Epithelial cell of proximal tubule (primary cell): ENCODE measurements at places on chromosomes 3 and 15.

GRCh38 chr3:113331187-113331586 lies 110.1 kb downstream of the CFAP44 start:
- DNase-seq: no peak

GRCh38 chr3:12574661-12575060 lies 17.8 kb downstream of the MKRN2 start:
- DNase-seq: no peak

DNA sequence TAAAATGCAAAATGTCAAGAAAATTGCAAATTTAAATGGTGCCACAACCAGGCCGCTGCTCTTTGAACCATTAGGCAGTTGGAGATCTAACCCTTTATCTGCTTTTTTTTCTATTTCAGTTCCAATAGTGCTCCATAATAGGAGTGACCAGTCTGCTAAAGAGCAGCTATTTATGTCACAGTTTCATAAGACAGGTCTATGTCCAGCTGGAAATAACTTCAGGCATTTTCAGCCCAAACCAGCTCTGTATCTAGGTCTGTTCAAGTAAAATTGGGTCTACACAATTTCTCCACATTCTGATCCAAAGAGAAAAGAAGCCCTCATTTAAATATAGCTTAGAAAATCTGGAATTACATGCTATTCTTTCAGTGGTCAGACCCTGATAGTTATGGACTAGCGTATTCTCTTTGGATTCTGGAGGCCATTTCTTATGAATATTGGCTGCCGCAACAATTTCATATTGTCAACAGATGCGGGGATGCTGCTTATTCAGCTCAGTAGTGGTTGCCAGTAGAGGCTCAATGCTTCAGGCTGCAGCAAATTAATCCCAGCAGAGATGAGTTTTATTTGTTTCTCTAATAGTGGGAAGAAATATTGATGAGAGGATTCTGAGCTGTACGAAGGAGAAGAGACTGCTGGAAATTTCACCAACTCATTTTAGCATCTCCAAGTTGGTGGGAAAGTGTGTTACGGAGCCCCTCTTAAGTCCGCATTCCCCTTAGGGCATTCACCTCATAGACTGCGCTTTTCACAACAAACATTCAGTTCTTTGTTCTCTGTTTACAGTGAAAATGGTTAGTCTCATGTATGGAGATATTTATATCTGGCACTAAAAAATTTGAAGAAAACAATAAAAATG lies 887.0 kb downstream of the ROBO1 start:
- no peak for DNase-seq

- no peak for DNase-seq
These were observed 74.8 kb downstream of the AQP9 start for GRCh38 chr15:58212909-58213526.

DNA sequence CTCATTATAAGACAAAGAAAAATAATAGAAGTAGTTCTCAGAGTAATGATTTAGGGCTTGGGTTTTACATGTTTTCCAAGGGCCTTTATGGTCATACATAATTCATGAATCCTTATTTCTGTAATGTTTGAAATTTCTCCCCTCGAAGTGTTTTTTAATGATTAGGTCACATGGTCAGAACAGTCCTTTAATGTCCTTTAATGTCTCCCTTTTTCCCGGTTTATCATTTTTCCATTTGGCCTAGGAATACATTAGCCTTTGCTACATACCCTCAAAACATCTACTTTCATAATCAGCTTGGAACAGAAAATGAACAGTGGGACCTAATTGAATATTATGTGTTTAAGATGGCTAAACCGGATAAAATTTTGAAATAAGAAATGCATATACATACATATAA lies 159.9 kb upstream of the ROBO2 start:
- DNase-seq: no peak

GRCh38 chr15:101052681-101053121 lies 133.5 kb downstream of the LRRK1 start:
- DNase-seq: no peak

DNA sequence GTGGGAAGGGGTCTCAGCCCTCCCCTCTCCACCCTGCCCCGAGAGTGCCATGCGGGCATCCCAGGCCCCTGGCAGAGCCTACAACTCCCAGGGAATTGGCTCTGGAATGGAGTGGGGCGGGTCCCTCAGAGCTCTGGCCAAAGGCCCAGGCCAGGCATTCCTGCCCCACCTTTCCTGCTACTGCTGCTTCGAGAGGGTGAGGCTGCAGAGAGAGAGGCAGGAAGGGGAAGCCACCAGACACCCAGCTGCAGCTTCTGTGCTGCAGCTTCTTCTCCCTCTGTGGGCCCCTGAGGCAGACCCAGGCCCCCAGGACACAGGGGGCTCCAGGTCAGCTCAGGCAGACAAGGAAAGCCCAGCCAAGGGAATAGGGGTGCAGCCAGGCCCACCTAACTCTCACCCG lies 2.7 kb downstream of the ALS2CL start:
- DNase-seq: no peak

GRCh38 chr15:53611145-53611920 lies 148.1 kb downstream of the WDR72 start:
- DNase-seq: no peak

DNA sequence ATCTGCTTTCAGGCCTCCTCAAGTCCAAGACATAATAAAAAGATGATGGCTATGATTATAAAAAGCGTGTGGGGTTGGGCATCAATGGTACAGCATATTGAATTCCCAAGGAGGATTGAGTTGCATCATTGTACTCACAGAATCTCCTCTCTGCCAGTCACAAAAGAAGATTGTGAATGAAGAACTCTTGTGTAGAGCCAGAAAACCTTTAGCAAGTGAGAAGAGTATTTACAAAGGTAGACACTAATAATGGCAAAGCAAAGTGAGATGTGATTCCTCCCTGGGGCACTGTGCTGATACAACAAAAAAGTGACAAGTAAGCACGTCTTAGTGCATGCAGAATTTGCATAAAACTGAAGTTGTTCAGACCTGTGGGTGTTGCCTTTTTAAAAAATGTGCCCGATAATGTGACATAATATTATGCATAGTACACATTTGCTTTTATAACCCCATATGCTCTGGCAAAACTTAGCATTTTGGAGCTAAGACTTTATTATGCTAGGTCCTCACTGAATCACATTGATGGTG lies 291.2 kb upstream of the TBC1D5 start:
- DNase-seq: no peak

- DNase-seq: no peak
These were observed 29.4 kb downstream of the TP53BP1 start for GRCh38 chr15:43463507-43463906.

DNA sequence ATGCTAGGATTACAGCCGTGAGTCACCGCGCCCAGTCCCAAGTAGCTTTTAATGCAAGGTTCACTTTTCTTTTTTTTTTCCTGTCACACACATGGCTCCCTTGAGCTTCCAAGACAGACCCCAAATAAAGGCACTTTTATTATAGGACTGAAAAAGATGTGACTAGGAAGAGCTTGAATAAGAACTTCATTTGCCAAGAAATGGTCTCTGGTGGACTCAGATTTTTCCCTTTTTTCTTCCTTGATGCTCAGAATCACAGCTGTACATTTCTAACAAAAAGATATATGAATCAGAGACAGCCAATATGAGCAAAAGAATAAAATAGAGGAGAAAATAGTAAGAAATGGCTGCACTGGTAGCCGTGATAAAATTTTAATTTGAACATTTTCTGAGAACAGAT lies 337.2 kb downstream of the MAGI1 start:
- no peak for DNase-seq

DNA sequence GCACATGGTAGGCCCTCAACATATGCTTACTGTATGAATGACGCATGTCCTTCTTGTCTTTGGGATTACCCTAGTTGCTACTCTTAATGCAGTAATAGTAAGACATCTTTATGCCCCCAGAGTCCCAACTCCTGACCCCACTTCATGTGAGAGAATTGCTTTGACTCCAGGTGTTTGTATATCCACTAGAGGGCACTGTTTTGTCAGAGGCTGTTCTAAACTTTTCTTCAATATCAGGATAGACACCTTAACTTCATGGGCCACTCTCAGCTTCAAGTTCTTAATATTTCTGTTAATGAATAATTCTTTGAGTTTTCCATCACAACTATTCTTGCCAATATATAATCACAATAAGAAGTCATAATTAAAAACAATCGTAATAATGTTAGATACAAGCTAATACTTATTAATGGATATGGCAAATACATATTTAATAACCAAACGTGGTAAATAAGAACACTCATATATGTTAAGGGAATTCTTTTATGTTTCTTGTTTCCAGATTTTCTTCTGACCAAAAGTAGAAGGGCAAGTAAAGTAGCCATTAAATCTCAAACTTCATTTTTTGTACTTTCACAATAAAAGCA lies 337.2 kb upstream of the DNAJC19 start:
- DNase-seq: no peak

GRCh38 chr15:77871852-77872371 lies 205.6 kb downstream of the TBC1D2B start:
- DNase-seq: no peak

GRCh38 chr15:32790352-32790999 lies 72.7 kb downstream of the GREM1 start:
- no peak for DNase-seq

GRCh38 chr3:23203708-23204330 lies 692 bp downstream of the UBE2E2 start:
- no peak for DNase-seq

DNA sequence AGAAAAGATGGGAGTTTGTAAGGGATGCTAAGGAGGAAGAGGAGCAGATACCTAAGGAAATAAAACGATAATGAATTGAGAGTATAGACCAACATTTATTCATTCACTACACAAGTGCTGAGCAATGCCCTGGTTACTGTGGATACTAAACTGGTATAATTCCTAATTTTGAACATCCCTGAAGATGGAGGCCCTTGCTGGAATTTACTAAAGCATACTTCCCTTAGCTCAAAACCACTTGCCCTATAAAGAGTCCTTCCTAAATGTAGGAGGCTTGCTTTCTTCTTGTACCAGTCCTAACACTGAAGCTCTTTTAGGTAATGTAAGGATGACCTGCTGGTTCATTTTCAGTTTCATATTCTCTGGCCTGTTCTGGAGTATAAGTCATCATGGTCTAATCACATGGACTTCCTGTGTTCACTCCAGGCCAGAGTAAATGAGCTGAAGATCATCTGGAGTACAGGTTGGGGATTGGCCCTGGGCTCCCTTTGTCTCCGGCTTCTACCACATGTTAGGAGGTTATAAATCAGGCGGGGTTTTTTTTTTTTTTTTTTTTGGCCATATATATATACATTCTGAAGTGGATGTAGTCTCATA lies 40.1 kb upstream of the MTMR10 start:
- DNase-seq: no peak

DNA sequence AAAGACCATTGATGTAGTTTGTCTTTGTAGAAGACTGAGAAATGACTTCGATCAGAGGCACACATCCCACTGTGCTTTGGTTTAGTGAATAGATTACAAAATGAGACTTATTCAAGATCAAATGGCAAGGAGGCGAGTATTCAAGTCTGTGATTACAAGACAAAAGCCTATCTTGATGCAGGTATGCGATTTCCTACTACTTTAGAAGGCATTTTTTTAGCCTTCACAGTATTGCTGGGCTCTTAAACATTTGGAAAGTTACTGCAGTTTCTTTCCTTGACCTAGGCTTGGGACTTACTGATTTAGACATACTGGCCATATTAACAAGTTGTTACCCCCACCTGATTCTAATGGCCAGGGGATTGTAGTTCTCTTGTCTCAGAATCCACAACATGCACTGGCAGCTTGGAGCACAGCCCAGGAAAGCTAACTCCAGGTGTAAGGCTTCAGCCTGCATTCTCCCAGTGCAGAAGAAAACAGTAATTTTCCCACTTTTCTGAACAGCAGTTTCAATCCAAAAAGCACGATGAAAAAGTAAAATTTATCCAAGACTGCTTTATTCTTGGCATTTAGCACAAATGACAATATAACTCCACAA lies 311.6 kb downstream of the EPHA6 start:
- no peak for DNase-seq

DNA sequence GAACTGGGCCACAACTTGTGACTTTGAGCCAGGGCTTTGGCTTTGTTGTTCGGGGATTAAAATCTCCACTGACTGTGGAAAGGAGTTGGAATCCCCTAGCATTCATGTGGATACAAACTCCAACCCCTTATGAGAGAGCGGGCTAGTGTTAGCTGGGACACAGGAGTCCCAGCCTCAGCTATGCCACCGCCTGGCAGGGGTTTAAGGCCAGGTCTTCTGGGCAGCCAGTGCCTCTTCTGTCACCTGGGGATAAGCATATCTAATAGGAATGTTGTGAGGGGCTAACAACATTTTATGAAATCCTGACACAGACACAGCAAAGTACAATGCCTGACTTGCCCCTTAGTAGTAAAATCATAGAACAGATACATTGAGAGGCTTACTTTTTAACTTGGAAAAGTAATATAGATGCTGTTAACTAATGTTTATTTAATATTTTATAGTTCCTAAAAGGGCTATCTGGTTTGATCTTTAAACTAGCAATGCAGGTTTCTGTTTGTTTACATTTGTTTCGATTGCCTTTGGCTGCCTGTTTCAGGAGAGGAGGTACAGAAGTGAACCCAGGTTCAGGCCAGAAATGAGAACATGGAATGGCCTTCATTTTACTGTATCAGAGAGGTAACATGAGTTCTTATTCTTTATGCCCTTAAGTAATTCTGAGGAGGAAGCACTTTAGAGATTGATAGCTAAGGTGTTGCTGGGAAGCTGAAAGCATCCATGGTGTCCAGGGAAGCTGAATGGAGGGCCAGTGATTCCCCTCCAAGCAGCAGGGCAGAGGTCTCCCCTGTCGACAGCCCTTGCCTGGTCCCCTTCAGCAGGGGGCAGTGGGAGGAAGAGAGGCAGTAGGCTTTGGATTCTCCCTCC lies 8.7 kb downstream of the GPR160 start:
- no peak for DNase-seq

DNA sequence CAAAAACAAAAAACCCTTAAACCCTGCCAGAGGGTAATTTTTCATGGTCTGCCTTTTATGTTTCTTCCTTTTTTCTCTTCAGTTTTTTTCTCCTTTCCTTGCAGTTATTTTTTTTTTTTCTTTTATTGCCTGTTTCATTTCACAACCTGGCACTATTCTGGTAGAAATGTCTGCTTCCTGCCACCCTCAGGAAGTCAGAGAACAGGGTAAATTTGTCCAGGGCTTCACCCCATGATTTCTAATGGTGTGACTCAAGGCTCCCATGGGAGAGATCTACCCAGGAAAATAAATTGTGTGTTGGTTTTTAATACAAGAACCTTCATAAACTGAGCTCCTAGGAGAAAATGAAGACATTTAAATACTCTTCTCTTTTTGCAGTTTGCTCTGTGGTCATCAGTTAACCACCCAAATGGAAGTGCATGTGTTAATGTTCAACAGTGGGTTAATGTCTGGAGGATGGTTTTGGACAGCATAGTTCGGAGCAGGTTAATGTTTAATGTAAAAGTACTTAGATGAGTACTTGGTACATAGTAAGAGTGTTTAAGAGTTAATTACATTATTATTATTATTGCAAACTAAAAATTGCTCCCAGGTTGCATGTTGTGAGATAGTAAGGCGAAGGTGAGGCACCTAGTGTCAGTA lies 45.9 kb downstream of the CGNL1 start:
- no peak for DNase-seq
